ENCODE measurements at places on chromosomes 4 and X.

DNA sequence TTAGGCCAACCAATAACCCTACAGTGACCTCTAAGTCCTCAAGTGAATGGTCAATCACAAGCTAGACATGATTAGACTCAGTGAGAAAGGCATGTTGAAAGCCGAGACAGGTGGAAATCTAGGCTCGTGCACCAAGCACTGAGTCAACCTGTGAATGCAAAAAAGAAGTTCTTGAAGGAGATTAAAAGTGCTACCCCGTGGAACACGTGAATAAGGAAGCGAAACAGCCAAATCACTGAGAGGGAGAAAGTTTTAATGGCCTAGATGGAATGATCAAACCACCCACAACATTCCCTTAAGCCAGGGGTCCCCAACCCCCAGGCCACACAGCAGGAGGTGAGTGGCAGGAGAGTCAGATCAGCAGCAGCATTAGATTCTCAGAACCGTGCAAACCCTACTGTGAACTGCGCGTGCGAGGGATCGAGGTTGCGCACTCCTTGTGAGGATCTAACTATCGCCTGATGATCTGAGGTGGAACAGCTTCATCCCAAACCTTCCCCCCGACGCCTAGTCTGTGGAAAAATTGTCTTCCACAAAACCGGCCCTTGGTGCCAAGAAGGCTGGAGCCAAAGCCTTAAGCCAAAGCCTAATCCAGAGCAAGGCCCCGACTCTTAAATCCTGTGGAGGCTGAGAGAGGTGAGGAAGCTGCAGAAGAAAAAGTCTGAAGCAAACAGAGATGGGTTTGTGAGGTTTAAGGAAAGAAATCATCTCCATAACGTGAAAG lies 19.5 kb upstream of the PDE6B start:
- no peak for DNase-seq

- no peak for DNase-seq
Measured at GRCh38 chrX:54357414-54358377, at the start of gene WNK3. Gene WNK3, minus strand, starts transcription at chrX:54358046.

DNA sequence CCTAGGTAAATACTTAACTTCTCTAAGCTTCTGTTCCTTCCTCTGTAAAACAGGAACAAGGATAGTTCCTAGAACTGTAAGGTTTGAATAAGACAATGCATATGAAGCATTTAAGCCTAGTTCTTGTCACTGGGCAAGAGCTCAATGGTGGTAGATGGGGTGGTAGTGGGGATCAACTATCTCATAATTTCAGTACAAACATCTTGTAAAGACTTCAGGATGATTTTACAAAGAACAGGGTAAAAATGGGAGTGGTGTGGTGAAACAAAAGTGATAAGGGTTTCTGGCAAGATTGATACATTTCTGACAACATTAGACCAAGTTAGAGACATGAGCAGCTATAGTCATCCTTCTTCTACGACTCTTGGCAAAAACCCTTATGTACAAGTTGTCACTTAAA lies 137.8 kb downstream of the SCFD2 start:
- peak; percentile 33 for DNase-seq

DNA sequence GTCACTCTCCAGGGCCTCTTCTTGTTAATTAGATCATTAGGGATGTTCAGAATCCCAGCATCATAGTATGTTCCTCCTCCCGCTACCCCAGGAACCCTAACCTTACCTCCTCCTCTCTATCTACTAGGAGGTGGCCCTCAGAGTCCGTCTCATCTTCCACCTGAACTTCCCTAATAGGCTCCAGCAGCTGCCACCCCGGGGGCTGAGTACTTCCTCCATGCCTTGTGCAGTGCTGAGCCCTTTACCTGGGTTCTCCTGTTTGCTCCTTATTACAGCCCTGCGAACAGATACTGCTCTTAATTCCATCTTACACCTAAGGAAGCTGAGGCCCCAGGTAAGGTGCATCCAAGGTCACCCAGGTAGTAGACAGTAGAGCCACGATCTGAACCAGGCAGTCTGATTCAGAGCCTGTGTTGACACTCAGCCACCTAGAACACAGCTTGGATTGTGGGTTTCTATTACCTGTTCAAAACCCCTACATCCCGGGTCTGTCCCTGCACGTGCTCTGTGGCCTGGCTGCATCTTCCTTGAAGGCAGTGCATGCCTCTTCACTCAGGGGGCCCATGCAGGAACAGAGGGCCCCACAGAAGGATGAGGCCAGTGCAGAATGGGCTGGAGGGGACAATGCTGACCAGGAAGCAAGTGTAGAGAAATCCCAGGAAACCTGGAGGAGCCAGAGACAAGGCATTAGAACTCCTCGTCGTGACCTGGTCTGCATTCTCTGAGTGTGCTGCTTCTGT lies 51.4 kb upstream of the MSANTD1 start:
- no peak for DNase-seq

GRCh38 chrX:149504226-149504914 lies 736 bp downstream of the IDS start:
- DNase-seq = no peak

- no peak for DNase-seq
Measured at GRCh38 chr4:150619042-150619441, 37.1 kb downstream of the MAB21L2 start.

DNA sequence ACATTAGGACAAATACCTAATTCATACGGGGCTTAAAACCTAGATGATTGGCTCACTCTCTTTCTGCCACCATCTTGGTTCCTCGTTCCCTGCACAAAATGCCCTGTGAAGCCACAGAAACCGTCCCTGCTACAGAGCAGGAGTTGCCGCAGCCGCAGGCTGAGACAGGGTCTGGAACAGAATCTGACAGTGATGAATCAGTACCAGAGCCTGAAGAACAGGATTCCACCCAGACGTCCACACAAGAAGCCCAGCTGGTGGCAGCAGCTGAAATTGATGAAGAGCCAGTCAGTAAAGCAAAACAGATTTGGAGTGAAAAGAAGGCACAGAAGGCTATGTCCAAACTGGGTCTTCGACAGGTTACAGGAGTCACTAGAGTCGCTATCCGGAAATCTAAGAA lies 34.3 kb downstream of the TRIM61 start:
- DNase-seq = no peak

DNA sequence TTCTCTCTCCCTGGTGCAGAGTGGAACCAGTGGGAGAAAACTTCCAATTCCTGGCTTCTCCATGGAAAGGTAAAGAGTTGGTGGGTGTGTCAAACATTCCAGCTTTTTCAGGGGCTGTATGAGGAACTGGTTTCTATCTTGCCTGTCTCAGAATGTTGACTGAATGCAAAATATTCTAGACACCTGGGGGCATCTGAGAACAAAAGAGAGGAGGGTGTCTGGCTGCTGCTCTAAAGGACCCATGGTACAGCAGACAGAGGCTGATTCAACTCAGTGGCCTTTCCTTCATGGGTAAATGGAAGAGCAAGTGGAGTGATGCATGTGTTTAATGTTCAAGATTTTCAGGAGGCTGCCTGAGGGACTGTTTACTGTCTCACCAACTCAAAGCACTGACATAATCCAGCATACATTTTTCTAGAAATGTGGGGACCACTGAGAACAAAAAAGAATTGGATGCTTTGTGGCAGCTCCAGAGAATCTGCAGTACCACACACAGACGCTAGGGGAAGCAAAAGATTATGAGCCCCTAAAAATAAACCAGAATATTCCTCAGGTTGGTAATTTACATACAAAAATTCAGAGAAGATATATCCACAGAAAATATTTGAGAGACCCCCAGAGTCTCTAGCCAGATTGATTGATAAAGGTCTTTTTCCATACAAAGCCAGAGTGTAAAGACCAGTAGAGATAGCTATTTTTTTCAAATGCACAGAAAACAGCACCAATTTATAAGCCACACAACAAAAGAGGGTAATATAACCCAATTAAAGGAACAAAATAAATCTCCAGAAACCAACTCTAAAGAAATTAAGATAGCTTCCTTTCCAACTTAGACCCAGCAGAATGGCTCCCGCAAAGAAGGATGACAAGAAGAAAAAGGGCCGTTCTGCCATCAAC lies 48.0 kb upstream of the STARD8 start:
- DNase-seq = no peak

GRCh38 chr4:150315175-150315574 lies 236.9 kb downstream of the DCLK2 start:
- no peak for DNase-seq

DNA sequence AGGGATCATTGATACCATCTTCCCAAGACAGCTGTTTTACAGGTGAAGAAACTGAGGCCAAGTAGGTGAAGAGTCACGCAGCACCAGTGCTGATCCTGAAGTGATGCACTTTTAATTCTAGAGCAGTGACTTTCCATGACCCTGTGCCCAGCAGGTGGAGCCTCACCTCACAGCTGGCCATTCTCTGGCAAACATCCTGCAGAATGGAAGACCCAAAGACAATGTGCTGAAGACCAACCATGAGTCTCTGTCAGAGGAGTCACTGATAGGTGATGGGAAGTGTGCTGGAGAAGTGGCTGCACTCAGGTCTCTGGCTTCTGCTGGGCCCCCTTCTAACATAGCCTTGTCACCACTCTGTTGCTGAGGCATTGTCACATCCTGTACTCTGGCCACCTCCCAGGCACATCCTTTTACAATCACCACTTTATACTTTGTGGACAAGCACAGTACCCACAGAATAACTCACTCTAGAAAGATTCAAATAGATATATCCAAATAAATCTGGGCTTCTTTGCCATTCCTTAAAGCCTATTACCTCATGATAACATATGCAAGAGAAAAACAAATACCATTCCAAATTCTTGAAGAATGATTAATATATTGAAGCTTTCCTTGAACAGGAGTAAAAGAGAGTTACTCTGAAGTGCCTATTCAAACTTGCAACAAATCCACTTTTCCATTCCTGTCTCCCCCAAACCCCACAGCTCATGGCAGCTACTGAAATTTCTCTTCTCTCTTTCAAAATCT lies 64.1 kb upstream of the SCOC start:
- no peak for DNase-seq

DNA sequence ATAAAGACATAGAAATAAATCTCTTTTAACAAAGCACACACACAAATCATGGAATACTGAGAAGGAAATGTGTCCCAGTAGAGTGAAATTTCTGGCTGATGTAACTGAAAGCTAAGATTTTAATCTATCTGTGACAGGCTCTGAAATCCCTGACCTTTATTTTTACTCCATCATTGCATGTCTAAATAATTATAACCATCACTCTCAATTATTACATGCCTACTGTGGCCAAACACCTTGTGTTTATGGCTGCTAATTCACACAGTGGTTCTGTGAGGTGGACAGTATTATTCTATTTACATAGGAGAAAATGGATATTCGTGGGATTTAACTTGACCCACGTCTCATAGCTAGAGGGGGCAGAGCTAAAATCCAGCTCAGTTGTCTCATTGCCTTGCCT lies 438.1 kb downstream of the TLL1 start:
- no peak for DNase-seq

- no peak for DNase-seq
Measured at GRCh38 chr4:180449395-180449956, 1793.7 kb upstream of the TENM3 start.

- DNase-seq = no peak
Measured at GRCh38 chr4:13396161-13396560, 88.0 kb downstream of the RAB28 start.

- DNase-seq = no peak
Measured at GRCh38 chr4:183416879-183417755, 27.3 kb upstream of the CDKN2AIP start.

GRCh38 chr4:171524903-171525302 lies 288.3 kb upstream of the GALNTL6 start:
- no peak for DNase-seq

- DNase-seq = no peak
Measured at GRCh38 chr4:177109769-177110168, 199.9 kb upstream of the NEIL3 start.

All from GF-D8 (cell line).